ENCODE measurements at places on chromosomes 11 and 22. TPM values are rescaled to one million over a fixed set of nuclear protein-coding genes. Genes with fewer than 3 reads are reported as not detected.
A peak's percentile ranks its signal among the peaks of the same experiment; 100 is the strongest.

- DNase-seq: no peak
These were observed 91.5 kb downstream of the CACNA1I start for GRCh38 chr22:39661842-39662685.

DNA sequence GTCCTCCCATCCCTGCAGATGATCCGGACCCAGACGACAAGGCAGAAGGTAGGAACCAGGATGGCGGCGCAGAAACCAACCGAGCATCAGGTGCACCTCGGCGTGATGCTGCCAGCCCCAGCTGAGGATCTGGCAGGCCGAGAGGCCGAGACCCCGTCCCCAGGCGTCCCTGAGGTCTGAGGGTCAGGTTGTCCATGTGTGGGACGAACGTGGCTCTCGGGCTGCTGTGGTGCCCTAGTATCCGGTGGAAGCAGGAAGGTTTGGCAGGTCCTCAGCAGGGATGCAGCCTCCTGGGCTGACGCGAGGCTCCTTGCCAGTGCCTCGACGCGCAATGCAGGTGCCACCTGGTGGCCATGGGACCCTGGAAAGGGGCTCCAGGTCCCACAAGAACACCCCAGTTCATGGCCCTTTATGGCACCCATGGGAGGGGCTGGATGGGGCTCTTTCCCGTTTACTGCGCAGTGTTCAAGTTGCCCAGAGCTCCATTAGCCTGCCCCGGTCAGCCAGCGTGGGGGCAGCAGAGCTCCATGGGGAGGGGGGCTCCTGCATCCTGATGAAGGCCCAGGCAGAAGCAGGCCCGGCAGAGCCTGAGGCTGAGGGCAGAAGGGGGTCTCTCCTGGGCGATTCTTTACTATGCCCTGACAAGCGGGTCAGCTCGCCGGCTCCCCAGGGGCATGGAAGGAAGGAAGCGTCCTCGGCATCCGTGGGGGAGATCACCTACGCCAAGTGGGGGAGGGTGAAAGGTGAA is 129.9 kb downstream of the CTTN start:
- DNase-seq: no peak

The OR56A1 gene
- not detected for total RNA-seq

GRCh38 chr11:45267052-45267451 is 19.1 kb downstream of the SYT13 start:
- no peak for DNase-seq

DNA sequence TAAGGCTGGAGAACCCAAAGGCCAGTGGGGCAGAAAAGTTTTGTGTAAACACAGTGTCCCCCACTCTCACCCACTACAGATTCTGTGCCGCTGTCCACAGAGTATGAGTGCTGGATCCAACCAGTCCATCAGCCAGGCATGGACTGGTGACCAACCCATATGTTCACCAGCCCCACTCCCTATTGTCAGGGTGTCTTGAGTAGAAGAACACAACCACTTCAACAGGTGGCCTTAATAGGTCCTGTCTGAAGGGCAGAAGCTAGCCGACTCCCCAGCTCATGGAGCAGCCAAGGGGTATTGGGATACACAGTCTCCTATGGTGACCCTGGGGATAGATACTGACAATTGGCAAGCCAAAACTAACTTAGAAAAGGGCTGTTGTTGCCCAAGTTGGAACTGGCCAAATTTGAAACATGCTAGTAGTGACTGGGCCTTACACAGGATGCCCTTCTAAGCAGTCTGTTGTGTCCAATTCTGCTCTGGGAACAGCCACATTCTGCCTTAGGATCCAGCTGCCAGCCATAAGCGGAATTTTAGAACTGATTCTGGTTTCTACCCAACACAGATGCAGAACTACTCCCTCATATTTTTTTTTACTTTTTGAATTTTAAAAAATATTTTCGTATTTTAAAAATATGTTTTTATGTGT is 19.8 kb upstream of the PGM2L1 start:
- DNase-seq: no peak

- DNase-seq: no peak
These were observed 22.0 kb upstream of the TFIP11 start for GRCh38 chr22:26534171-26534855.

- peak; percentile 43 for DNase-seq
These were observed 15.7 kb downstream of the RAC2 start for GRCh38 chr22:37228106-37229011.

DNA sequence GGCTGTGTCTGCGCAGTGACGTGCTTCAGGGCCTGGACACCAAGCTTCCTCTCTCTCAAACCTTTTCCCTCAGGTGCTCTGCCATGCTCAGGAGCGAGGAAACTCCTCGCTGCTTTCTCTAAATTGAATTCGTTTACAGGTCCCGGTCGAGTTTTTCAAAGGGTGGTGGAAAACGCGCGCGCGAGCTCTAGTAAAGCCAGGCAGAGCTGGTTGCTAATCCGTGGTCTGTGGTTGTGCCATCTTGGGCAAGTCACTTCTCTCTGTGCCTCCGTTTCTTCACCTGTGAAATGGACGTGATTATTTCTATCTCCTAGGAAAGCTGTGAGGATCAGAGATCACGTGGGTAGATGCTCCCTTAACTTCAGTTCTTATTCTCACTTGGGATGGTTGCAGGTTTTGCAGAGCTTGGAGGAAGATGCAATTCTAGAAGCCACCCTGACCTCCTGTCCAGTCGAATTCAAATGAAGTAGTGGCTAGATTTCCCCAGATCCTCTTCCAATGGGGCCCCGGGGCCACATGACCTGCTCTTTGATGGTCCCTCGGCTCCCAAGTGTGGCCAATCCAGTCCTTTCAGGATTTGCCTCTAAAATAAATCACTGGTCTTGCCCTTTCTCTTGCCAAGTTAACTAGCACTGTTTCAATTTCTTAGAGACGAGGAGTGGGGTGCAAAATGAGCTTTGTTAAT is 10.5 kb upstream of the ALX4 start:
- DNase-seq: no peak

The PRSS23 gene
- total RNA-seq: 6.5 TPM

The SYT12 gene
- total RNA-seq: 0.05 TPM

GRCh38 chr22:34842630-34843029 is 223.3 kb upstream of the ISX start:
- no peak for DNase-seq

The TEX54 gene
- not detected for total RNA-seq

GRCh38 chr22:34236527-34236926 is 316.3 kb upstream of the LARGE1 start:
- DNase-seq: peak; percentile 63

The MMP10 gene
- not detected for total RNA-seq

- no peak for DNase-seq
These were observed 13.4 kb downstream of the MICAL2 start for GRCh38 chr11:12123799-12124198.

DNA sequence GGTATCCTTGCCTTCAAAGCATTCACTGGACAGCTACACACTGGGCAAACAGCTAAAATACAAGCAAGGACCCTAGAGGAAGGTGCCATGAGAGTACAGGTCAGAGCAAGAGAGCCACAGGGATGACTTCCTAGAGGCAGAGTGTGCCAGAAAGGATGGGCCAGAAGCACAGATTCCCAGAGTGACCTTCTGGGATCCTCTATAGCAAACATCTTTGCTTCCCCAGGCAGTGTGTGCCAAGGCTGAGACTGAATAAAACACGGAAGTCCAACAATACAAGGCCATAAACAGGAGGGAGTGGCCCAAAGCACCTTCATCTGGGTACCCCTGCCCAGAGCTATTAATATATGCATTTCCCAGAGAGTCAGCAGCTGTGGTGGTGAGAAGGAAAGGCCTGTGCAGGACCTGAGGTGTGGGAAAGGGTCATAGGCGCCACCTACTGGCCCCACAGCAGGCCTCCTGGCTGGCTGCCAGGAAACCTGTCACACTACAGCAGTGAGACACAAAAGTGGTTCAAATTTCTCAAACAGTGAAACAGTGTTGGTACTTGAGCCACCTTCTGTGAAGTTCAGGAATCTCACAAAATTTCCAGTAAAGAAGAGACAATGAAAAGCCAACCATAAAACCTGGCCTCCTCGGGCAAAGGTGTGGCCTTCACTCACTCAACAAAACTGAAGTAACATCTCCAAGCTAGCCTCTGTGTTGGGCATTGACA is 20.3 kb downstream of the CLPB start:
- DNase-seq: peak; percentile 83

- DNase-seq: no peak
These were observed 16.1 kb upstream of the NTM start for GRCh38 chr11:131354251-131354701.

The VWCE gene
- 0.77 TPM for total RNA-seq

GRCh38 chr11:67601098-67601497 is 5.6 kb upstream of the NDUFV1 start:
- DNase-seq: no peak

DNA sequence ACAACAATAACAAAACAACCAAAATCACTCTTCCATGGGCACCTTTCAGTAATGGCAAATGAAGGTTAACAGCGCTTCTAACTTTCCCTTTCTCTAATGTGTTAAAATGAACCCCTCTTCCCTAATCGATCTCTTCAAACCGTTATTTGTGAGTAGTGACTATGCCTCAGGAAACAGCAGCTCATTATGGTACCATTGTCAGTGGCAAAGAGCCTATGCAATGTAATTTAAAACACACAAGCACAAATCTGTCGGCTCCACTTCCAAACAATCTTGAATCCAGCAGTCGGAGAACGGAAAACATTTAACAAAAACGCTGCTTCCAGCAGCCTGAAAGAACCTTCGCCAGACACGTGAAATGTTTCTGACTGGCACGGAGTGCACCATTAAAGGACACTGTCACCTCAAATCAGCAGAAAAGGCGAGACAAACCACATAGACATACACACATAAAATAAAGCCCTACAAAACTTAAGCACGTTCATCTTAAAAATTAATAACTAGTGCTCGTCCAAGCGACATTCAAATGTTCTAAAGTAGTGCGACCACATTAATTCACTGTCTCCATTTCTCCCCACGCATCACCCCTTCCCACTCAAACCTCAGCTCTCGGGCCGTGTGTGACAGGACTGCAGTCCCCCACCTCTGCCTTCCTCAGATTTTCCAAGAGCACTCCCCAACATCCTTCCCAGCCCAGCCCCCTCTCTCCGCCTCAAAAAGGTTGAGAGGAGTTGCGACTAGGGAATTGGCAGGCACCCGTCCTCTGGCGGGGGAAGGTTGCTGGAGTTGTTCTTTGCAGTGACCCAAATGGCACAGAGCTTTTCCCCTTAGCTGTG is 748 bp downstream of the RAB30 start:
- peak; percentile 50 for DNase-seq

DNA sequence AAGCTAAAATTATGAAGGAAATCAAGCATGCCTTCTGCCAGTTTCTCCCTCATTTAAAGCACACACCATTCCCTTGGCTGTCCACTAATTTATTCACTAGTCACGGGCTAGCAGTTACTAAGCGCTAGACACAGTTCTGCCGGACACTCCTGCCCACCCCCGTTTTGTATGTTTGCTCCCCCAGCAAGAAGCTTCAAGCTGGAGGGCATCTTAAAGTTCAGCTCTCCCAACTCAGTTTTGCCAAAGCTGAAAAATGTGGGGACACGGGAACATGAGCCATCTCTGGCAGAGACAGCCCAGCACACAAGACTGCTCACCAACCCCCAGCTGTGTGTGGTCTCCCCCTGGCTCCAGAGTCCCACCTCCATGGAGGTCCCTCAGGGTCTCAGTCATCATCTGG is 263.6 kb downstream of the BRD1 start:
- DNase-seq: no peak

The FAM83F gene
- 4.4 TPM for total RNA-seq

- no peak for DNase-seq
These were observed 133.0 kb upstream of the CSNK2A3 start for GRCh38 chr11:11486002-11486401.

GRCh38 chr22:45344334-45344733 is 34.6 kb downstream of the FAM118A start:
- no peak for DNase-seq

GRCh38 chr22:39439170-39439569 is 17.6 kb upstream of the MGAT3 start:
- no peak for DNase-seq

Data from left ventricle myocardium inferior (tissue), 1 donor.